ENCODE measurements at places on chromosomes 1 and 21.

- peak; percentile 60 for DNase-seq
Measured at GRCh38 chr1:226100436-226101391, 38.2 kb downstream of the H3-3A start.

DNA sequence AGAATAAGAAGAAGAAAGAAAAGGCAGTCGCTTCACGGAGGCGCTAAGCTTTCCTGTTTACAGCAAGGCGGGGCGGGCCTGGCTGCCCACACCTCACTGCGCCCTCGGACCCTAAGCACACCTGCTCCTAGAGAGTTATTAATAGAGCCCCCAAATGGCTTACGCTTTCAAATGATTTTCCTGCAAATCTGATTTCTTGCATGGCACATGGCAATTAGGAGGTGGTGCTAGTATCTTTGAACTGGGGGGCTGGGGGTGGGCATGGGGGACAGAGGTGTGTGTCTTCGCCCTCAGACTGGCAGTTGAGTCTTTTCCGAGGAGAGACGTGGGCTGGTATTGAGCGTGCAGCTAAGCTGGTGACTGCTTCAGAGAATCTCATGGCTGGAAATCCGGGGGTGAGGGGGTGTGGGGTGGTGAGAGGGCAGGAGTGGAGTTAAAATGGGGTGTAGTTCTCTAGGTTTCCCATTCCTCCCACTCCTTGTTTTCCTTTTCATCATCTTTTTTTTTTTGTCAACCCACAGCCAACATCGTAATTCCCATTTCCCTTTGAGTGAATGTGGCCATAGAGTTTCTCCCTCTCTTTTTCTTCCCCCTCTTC is 1.3 kb downstream of the S1PR1 start:
- DNase-seq, result no peak

DNA sequence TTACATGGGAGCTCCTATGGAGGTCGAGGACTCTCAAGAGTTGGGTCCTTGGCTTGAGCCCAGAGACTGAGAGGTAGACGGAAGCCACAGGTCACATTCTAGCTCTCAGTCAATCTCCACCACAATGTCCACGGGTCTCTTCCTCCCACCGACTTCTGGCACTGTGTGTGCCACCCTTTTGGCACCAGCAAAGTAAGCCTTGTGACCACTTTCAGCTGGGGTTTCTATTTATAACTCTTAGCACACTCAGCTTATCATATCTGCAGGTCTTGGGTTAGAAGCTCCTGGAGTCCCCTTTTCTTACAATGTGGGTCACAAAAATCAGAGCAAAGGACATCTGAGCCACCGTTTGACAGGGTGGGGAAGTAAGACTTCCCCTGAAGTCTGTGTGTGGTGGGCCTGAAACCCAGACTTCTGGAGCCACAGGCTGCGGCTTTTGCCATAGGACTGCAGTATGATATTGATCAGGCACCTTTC is 28.3 kb downstream of the NCMAP start:
- no peak for DNase-seq

- no peak for DNase-seq
Measured at GRCh38 chr1:101006553-101006952, 19.0 kb downstream of the DPH5 start.

GRCh38 chr1:42835422-42835821 is 11.0 kb upstream of the ZNF691 start:
- DNase-seq, result no peak

- no peak for DNase-seq
Measured at GRCh38 chr1:86155051-86155806, 1.3 kb downstream of the COL24A1 start.

DNA sequence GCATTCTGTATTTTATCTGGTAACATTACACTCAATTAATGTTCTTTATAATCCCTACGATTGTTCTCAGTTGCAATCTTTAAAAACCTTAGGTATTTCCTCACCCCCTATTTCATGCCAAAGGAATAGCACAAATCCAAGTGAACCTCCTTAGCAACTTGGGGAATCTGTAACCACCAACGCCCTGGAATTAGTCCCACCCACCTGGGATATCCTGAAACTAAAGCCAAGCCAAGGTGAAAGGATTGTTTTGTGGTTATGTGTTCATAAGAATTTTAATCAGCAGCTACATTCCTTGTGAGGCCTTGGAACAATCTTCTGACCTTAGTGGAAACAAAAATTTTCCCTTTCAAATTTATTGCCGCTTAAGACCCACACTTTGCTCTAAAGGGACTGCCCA is 908.7 kb downstream of the TTLL7 start:
- no peak for DNase-seq

DNA sequence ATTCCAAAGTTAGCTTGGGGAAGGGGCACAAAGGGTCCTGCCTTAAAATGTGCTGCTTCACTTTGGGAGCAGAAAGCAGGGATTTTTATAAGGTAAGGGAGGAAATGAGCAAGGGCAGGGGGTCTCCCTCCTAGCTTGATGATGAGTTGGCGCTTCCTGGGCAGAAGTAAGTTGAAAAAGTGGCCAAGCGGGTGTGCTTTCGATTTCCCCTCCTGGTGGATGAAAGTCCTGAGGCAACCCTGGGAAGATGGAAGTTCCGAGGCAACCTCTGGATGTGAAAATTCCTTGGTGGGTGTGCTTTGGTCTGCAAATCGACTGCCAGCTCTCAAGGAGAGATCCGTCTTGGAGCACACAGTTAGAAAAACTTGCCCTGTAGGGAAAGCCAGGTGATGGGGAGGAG is 41.7 kb upstream of the CD2 start:
- no peak for DNase-seq
